Activated CD8-positive, alpha-beta memory T cell treated with anti-CD3 and anti-CD28 coated beads for 1 hour (primary cell): ENCODE measurements at places on chromosomes 6 and 20.

DNA sequence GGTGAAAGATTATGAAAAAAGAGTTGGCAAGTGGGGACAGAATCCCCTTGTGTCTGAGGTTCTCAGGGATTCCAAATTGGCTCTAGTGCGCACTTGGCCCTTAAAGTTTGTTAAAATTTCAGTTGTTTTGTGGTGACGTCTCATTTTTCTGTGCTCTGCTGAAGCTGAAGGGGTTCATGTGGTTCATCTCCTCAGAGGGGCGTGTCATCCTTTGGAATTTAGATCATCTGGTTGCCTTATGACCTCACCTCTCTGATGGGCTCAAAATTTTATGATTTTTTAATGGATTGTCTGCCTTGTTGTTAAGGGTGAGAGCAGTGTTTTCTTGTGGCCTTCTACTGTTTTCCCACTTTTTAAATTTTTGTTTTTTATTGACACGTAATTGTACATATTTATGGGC lies 20.3 kb downstream of the CYB5R4 start:
- DNase-seq: no peak

DNA sequence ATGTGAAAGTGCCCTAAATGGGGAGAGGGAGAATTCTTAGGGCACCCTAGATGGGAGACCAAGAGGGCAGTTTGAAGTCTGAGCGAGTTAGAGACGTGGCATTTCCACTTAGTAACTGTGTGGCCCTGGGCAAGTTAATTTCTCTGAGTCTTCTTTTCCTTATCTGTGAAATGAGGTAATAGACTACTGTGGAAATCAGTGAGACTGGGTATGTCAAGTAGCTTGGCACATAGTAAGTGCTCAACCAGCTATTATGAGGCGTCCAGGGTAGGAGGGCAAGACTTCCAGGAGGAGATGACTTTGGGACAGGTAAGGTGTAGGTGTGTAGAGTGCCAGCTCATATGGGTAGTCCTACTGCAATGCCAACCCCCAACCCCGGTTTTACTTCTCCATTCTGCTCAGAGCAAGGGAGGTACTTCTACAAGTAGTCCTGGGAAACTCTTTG lies 770 bp downstream of the KIF3B start:
- no peak for DNase-seq

GRCh38 chr6:47145212-47145611 lies 103.1 kb upstream of the ADGRF1 start:
- no peak for DNase-seq

GRCh38 chr6:95413789-95414188 lies 163.5 kb upstream of the MANEA start:
- DNase-seq: no peak
